NCI-H446 treated with DMSO at 0.1 percent for 48 hours (cell line): ENCODE measurements at places on chromosomes 6 and 20.

DNA sequence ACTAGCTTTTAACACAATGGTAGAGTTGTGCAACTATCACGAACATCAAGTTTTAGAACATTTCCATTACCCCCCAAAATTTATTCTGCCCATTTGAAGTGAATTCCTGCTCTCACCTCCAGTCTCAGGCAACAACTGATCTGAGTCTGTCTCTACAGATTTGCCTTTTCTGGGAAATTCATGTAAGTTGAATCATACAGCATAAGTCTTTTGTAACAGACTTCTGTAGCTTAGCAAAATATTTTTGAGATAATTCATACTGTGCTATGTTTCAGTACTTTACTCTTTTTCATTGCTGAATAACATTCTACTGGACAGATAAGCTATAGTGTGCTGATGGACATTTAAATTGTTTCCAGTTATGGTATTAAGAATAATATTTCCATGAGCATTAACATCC, 447.3 kb upstream of the GJE1 start:
- DNase-seq, result no peak

DNA sequence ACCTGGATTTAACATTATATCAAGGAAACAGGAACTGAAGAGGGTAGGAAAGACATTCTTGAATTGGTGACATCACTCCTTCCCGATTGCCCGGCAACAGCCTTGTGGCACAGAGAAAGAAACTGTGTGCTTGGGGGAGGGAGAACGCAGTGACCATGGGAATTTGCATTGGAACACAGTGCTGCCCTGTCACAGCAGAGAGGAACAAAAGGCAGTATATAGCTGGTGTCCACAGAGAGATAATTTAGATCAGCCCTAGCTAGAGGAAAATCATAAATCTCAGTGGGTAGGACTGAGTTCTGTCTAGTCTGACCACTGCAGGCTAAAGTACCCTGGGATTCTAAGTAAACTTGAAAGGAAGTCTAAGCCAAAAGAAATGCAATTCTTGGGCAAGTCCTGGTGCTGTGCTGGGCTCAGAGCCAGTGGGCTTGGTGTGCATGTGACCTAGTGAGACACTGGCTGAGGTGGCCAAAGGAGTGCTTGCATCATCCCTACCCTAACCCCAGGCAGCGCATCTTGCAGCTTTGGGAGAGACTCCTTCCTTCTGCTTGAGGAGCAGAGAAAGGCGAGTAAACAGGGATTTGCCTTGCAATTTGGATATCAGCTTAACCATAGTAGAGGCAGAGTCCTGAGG, 697.6 kb downstream of the HACE1 start:
- DNase-seq, result no peak

GRCh38 chr6:8707956-8708772, 272.8 kb upstream of the SLC35B3 start:
- no peak for DNase-seq

DNA sequence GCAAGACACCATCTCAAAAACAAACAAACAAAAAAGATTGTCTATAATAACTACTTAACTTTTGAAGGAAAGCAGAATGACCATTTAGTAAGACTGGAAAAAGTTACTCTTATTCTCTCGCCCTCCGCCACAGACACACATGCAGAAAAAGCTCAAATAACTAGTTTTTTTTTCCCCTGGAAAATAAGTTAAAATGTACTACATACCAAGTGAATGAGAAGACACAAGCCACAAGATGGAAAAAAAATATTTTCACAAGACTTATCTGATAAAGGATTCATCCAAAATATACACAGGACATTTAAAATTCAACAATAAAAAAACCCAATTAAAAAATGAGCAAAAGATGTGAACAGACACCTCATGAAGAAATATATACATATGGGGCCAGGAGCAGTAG, 31.9 kb downstream of the NUDT3 start:
- DNase-seq, result no peak

- no peak for DNase-seq
These were observed 88.3 kb downstream of the SASH1 start for GRCh38 chr6:148430897-148431296.

GRCh38 chr20:60950561-60950960, 301.5 kb upstream of the CDH4 start:
- DNase-seq, result no peak

DNA sequence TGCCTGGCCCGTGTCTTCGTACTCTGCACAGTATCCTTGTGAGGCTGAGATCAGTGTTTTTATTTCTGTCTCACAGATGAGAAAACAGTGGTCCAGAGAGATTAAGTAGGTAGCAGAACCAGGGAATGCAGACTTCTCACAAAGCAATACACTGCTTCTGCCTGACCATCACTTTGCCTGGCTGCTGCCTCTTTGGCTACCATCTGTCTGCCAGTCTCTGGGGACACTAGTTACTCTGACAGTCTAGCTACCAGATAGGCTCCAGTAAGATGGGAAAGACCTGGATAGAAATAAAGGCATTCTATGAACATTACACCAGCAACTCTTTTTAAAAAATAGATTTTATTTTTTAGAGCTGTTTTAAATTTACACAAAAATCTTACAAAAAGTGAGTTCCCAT, 96.9 kb downstream of the PHACTR3 start:
- peak; percentile 75 for DNase-seq

DNA sequence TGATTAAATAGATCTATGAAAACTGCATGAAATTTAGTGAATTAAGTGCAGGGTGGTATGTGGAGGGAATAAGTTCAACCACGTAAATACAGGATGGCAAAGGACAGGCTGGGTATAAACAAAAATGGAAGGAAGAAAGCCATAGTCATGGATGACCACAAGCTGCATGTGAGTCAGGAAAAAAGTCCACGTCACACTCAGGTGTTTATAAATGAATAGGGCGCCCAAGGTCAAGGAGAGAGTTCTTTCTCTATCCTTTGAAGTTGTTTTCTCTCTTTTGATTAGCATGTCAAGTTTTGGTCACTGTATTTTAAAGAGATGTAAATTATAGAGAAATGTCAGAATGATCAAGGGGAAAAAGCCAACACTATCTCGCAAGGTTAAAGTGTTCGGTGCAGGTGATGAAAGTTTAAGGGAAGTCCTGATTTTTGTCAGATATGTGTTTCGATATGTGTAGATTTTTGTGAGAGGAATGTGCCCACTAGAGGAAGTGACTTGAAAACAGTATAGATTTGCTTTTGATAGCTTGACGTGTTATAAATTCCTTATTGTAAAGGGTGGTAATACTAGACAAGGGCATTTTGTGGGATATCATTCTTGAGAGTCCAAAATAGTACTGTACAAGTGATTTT, 58.7 kb downstream of the MAP3K4 start:
- no peak for DNase-seq

DNA sequence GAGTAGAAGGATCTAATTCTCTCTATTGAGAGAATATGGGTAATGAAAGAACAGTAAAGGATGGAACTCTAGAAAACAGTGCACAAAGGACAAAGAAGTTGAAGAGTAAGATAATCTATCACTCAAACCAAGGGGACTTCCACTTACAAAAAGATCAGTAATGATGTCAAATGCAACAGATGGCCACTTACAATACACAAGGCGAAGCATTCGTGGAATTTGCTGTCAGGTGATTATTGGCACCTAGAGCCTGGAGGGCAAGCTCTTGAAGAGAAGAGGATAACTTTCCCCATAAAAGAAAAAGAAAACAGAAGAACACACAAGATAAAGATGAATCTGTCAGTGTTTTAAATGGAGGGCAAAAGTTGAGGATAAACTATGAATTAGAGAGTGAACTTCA, 256.0 kb upstream of the TCF21 start:
- DNase-seq, result no peak

- no peak for DNase-seq
These were observed 32.5 kb downstream of the SDHAF4 start for GRCh38 chr6:70599187-70599586.

DNA sequence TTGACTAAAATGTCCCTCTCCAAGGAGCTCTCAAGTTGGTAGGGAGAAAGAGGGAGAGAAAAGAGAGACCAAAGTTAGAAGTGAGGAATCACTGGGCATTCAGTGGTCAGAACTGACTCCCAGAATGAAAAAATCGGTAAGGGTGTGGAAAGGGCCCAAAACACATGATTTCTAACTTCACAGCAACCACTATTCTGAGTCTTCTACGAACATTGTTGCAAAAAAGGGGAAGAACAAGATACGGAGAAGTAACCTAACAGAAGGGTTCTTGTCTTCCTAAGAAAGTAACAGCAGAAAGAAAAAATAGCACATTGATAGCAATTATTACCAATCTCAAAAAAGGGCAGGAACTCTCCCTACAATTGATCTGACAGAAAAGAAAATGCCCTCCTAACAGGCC, 65.6 kb downstream of the ATP9A start:
- DNase-seq, result no peak

GRCh38 chr6:21668795-21669194, 75.2 kb downstream of the SOX4 start:
- DNase-seq, result no peak

DNA sequence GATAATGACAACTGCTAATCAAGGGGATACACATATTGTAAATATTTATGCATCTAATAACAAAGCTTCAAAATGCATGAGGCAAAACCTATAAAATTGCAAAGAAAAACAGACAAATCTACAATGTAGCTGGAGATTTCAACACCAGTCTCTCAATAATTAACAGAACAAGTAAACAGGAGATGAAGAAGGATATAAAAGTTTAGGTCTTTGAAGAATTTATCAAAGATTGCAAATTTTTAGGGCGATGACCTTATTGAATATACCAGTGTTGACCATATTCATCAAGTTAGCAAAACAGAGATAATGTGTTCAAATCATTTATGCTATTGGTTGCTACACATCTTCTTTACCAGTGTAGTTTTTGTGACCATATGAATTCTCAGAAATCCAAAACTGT, 237.8 kb upstream of the SGK1 start:
- no peak for DNase-seq

GRCh38 chr6:51494342-51494741, 593.1 kb downstream of the PKHD1 start:
- DNase-seq, result no peak

GRCh38 chr20:25454153-25454900, 46.9 kb downstream of the GINS1 start:
- no peak for DNase-seq

GRCh38 chr6:168716581-168716980, 275.6 kb downstream of the SMOC2 start:
- DNase-seq, result no peak

DNA sequence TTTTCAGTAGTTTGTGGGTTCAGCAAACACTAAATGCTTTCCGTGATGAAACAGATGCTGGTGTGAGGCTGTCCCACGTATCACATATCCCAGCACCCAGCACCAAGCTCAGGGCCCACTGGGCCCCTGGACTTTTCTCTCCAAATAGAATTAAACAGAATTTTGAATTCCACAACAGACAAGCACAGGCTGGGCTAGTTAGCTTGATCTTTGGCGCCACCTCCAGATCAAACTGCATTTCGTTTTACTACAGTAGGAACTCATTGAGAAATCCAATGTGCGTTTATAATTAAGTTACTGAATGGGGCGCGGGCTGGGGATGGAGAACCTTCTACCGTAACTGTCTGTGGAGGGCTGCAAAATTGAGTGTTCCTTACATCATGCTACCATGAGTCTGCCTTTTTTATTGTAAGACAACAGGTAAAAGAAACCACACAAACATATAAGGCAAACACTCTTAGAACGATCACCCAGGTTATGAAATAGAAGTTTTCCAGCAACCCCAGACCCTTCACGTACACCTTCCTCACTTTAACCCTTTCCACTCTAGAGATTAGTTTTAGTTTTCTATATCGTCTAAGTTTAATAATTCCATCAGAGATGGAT, 107.8 kb downstream of the ZFP64 start:
- DNase-seq, result no peak

GRCh38 chr6:82118150-82118562, 129.4 kb downstream of the IBTK start:
- no peak for DNase-seq

- no peak for DNase-seq
These were observed 32.1 kb downstream of the ADRM1 start for GRCh38 chr20:62334881-62335280.

DNA sequence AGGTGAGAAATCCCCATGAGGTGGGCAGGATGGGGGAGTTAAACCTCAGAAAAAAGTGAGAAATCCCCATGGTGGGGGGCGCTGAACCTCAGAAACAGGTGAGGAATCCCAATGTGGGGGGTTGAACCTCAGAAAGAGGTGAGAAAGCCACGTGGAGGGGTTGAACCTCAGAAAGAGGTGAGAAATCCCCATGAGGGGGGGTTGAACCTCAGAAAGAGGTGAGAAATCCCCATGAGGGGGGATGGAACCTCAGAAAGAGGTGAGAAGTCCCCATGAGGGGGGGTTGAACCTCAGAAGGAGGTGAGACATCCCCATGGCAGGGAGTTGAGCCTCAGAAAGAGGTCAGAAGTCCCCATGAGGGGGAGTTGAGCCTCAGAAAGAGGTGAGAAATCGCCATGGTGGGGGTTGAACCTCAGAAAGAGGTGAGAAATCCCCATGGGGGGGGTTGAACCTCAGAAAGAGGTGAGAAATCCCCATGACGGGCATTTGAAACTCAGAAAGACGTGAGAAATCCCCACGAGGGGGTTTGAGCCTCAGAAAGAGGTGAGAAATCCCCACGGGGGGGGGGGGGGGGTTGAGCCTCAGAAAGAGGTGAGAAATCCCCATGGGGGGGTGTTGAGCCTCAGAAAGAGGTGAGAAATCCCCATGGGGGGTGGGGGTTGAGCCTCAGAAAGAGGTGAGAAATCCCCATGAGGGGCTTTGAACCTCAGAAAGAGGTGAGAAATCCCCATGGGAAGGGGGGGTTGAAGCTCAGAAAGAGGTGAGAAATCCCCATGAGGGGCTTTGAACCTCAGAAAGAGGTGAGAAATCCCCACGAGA, 14.3 kb upstream of the GOPC start:
- no peak for DNase-seq

DNA sequence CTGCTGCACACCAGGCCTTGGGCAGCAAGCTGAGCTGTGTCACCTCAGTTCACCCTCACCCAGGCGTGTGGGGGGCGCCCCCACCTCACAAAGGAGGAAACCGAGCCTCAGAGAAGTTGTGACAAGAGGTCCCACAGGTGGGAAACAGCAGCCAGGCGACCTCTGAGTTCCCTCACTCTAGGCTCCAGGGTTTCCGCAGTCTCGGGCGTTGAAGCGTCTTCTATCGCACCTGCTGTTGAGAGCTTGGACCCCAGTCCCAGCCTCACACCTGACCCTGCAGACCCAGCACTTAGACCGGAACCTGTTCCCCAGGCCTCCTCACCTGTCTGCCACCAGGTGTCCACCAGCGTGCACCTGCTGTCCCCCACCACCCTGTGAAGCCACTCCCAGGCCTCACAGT, 22.3 kb upstream of the APMAP start:
- no peak for DNase-seq

GRCh38 chr6:165987483-165988301, 180.0 kb downstream of the TBXT start:
- no peak for DNase-seq

DNA sequence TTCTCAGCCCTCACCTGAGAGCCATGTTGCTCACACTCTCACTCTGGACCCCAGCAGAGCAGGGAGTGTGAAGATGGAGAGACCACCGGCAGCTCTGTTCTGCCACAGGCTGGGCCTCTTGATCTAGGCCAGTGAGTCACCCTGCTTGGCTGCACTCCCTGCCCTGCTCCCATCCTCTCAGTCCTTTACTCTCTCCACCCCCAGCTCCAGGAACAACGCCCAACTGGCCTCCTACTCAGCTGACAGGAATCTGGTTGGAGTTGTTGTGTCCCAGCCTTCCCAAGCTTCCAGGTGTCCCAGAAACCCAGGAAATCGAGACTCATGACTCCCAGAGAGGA, at the start of gene PSORS1C1:
Gene PSORS1C1 (plus strand): TSS at position 260 of the 338 bp plus-strand sequence. CDS start 14,833 bp downstream, outside the sequence.
- no peak for DNase-seq
